Neural progenitor cell (in vitro differentiated cells): ENCODE measurements at places on chromosomes 13 and 19. TPM values are rescaled to one million over a fixed set of nuclear protein-coding genes. Genes with fewer than 3 reads are reported as not detected.

Gene SULT2A1
- total RNA-seq, result not detected in 2 replicates

Gene COMP
- not detected in 2 replicates for total RNA-seq

Gene SHANK1
- total RNA-seq, result 1.4 and 2.3 TPM in 2 replicates

Gene TMEM86B
- 1.4 and 3.3 TPM in 2 replicates for total RNA-seq

Gene EXOC3L2
- 0.06 TPM in 1 of 2 replicates, not detected in the other for total RNA-seq

Gene POU2F2
- total RNA-seq, result 0.31 and 0.69 TPM in 2 replicates
